ENCODE measurements at places on chromosomes 13 and 19. TPM values are rescaled to one million over a fixed set of nuclear protein-coding genes. Genes with fewer than 3 reads are reported as not detected.
A peak's percentile ranks its signal among the peaks of the same experiment; 100 is the strongest.

LILRB4 gene
- 1.1 TPM for total RNA-seq

ADPRHL1 gene
- total RNA-seq = 774 TPM

RASL11A gene
- total RNA-seq = 11.2 TPM

HSH2D gene
- not detected for total RNA-seq

CYP4F2 gene
- total RNA-seq = not detected

BLVRB gene
- 100 TPM for total RNA-seq

PSG6 gene
- total RNA-seq = not detected

CDC37 gene
- 155 TPM for total RNA-seq

NTF4 gene
- not detected for total RNA-seq

PRSS57 gene
- not detected for total RNA-seq

ELF1 gene
- 44.1 TPM for total RNA-seq

NLRP11 gene
- total RNA-seq = not detected

ACP4 gene
- not detected for total RNA-seq

IGFL1 gene
- not detected for total RNA-seq

PSG1 gene
- not detected for total RNA-seq

CD22 gene
- total RNA-seq = 0.20 TPM

B3GNT8 gene
- 10.5 TPM for total RNA-seq

CAPN12 gene
- 0.64 TPM for total RNA-seq

TEX101 gene
- total RNA-seq = not detected

ZNF208 gene
- 35.8 TPM for total RNA-seq

ZNF571 gene
- total RNA-seq = 2.7 TPM

DNA sequence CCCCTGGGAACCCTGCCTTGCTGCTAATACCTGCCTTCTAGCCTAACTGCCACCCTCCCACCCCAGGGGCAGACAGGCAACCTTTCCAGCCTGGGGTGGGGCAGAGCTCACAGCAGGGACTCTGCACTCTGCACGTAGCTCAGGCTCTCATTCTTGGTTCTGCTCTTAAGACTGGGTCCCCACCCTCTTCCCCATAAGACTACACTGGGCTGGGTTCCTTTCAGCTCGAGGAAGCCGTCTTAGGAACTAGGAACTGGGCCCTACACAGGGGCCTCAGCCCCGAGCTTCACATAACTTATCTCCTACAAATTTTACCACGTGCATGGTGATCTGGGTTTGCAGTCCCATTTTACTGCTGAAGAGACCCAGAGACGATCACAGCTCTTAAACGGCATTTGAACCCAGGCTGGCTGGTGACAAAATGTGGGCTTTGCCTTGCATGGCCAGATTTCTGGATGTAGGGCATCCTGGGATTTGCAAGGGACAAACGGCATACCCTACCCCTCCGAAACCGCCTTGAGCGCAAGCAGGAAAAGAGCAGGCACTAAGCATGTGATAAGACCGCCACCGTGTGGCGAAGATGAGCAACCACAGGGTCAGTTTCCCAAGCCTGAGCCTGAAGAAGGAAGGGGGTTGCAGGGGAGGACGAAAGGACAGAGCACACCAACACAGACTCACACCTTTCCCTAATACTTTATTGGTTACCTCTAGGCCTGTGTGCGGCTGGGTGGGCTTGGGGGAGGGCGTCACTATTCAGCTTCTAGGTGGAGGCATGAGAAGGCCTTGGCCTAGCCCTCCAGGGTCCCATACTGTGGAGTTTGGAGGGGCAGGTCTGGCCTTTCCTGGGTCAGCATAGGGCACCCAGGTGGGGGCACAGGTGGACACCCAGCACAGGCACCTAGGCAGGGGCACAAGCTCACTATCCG lies 5.1 kb downstream of the JUNB start:
- DNase-seq = peak; percentile 79

DNA sequence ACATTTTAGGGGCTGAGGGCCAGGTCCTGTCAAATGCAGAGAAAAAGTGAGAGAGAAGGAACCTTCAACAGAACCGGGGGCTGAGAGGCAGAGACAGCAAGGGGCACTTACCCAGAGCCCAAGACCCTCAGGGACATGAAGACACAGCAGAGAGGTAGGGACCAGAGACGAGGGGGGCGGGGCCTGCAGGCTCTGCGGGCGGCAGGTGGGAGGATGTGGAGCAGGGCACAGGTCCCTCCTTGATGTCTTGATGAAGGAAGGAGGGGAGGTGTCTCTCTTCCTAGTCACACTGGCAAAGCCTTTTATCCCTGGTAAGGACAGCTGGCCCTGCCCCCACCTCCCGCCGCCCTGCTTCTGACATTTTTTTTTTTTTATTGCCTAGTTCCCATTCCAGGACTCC lies at the start of gene KLK14:
Gene KLK14, minus strand, starts transcription at position 277 of the 400 bp plus-strand sequence. Its CDS starts 273 bp downstream, at position 4.
- DNase-seq = no peak

DNA sequence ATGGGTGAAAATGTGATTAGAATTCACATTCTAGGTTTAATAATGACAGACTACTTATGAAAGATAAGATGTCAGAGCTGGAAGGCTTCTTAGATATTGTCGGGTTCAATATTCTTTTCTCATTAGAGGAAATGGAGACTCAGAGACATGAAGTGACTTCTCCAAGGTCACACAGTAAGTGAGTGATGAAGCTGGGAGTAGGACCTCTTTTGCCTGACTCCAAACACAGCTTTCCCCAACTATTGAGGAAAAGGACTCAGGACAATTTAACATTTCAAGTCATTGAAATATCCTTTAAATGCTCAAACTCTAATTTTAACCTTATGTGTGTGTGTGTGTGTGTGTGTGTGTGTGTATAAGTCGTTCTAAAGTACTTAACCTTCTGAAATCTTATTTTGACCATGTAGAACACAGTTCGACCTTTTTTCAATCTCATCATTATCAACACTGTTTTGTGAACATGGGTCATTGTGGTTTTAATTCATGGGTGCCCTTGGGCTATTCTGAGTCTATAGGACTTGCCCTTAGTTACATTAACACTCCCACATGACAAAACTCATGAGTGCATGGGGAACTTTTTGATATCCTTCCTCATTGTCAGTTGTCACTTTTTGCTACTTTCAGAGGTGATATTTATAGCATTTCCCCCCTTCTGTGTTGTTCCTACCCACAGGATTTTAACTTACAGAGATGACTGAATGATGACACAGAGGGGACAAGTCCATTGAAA lies 53.0 kb downstream of the LRCH1 start:
- DNase-seq = no peak

DNA sequence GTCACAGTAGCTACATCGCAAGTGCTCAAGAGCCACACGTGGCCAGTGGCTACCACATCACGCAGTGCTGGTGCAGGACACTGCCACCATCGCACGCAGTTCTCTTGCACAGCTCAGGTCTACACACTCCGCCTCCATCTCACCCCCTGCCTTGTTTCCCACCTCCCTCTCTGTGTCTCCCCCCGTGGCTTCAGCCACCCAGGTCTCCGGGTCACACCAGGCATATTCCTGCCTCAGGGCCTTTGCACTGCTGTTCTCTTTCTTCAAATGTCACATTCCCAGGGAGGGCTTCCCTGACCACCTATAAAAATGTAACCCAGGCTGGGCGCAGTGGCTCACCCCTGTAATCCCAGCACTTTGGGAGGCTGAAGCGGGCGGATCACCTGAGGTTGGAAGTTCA lies 10.6 kb downstream of the CCDC8 start:
- no peak for DNase-seq

- no peak for DNase-seq
Measured at GRCh38 chr13:75785130-75785529, 149.0 kb downstream of the LMO7 start.

- no peak for DNase-seq
Measured at GRCh38 chr13:110780422-110780821, 66.9 kb downstream of the ING1 start.

DNA sequence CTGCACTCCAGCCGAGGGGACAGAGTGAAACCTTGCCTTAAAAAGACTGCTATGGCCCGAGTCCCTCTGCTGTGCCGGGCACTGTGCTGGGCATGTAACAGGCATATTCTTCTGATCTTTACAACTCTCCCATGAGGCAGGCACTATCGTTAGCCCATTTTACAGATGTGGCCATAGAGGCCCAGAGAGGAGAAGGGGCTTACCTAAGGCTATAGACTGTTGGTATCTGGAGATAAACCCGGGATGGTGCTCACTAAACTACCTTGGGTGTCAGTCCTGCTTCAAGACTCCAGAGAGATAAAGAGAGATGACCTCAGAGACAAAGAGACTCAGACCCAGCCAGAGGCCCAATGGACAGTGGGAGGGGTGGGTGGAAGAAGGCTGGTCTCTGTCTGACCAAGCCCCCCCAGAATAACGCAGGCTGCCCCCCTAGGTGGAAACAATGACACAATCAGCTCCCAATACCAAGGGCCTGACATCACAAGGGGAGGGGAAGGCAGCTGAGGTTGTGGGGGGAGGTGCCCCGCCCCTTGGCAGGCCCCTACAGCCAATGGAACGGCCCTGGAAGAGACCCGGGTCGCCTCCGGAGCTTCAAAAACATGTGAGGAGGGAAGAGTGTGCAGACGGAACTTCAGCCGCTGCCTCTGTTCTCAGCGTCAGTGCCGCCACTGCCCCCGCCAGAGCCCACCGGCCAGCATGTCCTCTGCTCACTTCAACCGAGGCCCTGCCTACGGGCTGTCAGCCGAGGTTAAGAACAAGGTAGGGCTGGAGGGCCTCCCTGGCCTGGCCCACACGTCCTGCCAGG lies at the start of gene CNN1:
Gene CNN1, plus strand, starts transcription at position 620 of the 805 bp plus-strand sequence. Its CDS starts 77 bp downstream, at position 697.
- DNase-seq = peak; percentile 85

DNA sequence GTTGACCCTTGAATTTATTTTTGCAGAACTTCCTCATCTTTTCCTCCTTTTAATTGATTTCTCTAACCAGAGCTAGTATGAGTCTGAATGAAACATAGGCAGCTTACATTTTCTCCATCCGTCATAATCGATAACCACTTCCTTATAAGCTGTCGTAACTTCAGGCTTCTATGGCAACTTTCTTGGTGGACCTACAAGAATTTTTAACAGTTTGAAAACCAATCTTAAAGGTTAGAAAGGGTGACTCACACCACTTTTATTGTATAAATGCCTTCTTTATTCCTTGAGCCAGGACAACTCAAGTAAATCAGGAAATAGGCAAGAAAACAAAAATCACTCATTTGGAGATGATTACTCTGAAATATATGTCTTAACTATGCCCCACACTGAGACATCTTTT lies 105.7 kb upstream of the KL start:
- DNase-seq = no peak

GRCh38 chr13:35475960-35476943 lies at the start of gene MAB21L1:
Gene MAB21L1 (minus strand): TSS chr13:35476689. CDS start chr13:35476138, 551 bp downstream.
- DNase-seq = no peak

- DNase-seq = no peak
Measured at GRCh38 chr13:20221772-20222171, 10.3 kb downstream of the GJB6 start.

DNA sequence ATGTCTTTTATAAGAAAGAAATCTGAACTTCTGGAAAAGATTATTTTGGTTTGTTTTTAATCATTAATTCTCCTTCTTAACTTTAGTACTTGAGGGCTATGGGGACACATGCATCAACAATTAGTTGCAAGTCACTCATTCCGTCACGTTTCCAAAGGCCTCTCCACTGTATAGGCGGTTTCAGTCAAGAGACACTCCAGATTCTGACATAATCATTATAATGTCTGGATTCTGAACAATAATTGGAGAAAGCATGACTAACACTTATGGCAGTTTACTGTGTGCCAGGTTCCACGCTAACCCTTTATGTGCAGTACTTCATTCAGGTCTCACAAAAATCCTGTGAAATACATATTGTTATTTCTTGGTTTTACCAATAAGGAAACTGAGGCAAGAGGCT lies 71.9 kb downstream of the TNFRSF19 start:
- no peak for DNase-seq

- no peak for DNase-seq
Measured at GRCh38 chr13:36006347-36006746, 124.8 kb downstream of the DCLK1 start.

- no peak for DNase-seq
Measured at GRCh38 chr19:39843919-39844793, 2.0 kb downstream of the FBL start.

DNA sequence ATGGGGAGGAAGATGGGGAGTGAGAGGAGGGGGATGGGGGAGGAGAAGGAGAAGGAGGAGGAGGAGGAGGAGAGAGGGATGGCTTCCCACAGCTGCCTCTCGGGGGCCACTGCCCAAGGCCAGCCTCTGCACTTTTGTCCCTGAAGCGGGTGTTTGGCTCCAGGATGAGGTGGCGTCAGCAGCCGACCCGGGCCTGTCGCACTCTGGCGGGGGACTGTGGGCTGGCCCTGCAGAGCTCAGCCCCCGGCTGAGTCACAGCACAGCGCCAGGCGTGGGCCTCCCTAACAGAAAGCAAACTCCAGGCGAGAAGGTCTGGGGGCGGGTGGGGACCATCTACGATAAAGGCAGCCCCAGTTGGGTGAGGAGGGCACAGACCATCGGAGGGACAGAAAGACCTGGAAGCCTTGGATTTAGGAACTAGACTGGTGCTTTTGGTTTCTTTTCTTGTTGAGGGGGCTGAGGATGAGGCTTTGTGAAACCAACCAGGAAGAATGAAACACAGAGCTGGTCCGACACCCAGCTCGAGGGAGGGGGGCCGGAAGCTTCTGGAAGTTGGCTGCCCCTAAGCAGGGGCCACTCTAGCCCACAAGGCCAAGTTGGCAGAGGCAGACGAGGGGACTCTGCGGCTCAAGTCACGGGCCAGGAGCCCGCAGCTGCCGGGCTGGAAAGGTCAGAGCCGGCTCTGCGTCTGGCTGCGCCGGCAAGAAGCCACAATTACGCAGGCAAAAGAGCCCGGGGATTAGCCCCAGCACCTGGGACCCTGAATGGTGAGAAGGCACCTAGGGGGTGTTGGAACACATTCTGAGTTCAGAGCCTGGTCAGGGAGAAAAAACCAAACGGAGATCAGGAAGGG lies 18.2 kb downstream of the LSM4 start:
- peak; percentile 95 for DNase-seq

GRCh38 chr19:8517551-8518442 lies 3.8 kb upstream of the ZNF414 start:
- no peak for DNase-seq

DNA sequence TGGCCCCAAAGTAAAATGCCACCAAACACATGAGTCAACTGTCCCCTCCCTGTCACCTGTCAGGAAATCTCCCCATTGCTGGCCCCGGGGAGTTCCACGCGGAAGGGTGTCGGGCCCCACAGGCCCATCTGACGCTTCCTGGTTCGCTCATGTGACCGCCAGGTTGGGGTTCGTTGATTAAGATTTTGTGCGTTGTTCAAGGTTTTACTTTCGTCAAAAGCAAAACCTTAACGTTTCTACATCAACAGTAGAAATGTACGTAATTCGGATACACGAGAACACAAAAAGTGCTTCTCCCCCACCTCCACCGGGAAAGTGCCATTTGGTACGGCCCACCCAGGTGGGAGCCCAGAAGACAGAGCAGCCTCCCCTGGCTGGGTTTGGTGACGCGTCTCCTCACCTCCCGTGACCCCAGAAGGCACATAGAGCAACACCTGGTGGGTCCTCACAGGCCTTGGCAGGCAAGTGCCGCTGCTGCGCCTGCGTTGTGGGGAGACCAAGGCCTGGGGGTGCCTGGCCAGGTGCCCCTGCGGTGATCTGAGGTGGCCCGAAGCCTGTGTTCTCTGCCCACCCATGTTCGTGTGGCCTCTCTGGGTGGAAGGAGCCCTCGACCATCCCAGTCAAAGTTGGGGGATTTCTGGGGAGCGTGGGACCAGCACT lies 161.6 kb downstream of the KDM4B start:
- DNase-seq = no peak

- no peak for DNase-seq
Measured at GRCh38 chr19:41546961-41547360, 29.0 kb upstream of the CEACAM21 start.

GRCh38 chr19:8477889-8478288 lies 24.6 kb downstream of the PRAM1 start:
- no peak for DNase-seq

GRCh38 chr19:39379865-39380396 lies 11.0 kb downstream of the PAF1 start:
- no peak for DNase-seq

Data from heart left ventricle (tissue), 16 donors.